Left kidney (tissue), 8 donors: ENCODE measurements at places on chromosomes 2 and 18. TPM values are rescaled to one million over a fixed set of nuclear protein-coding genes. Genes with fewer than 3 reads are reported as not detected.

Gene AKAIN1
- not detected for polyA plus RNA-seq

Gene LCT
- 0.03 TPM for polyA plus RNA-seq

Gene IHH
- polyA plus RNA-seq, result 1.7 TPM

Gene STAT1
- polyA plus RNA-seq, result 139 TPM

Gene EPB41L3
- 63.6 TPM for polyA plus RNA-seq

Gene EFR3B
- polyA plus RNA-seq, result 9.9 TPM

Gene MDH1B
- 13.6 TPM for polyA plus RNA-seq

Gene VSNL1
- polyA plus RNA-seq, result 4.4 TPM

Gene TPO
- 0.20 TPM for polyA plus RNA-seq

DNA sequence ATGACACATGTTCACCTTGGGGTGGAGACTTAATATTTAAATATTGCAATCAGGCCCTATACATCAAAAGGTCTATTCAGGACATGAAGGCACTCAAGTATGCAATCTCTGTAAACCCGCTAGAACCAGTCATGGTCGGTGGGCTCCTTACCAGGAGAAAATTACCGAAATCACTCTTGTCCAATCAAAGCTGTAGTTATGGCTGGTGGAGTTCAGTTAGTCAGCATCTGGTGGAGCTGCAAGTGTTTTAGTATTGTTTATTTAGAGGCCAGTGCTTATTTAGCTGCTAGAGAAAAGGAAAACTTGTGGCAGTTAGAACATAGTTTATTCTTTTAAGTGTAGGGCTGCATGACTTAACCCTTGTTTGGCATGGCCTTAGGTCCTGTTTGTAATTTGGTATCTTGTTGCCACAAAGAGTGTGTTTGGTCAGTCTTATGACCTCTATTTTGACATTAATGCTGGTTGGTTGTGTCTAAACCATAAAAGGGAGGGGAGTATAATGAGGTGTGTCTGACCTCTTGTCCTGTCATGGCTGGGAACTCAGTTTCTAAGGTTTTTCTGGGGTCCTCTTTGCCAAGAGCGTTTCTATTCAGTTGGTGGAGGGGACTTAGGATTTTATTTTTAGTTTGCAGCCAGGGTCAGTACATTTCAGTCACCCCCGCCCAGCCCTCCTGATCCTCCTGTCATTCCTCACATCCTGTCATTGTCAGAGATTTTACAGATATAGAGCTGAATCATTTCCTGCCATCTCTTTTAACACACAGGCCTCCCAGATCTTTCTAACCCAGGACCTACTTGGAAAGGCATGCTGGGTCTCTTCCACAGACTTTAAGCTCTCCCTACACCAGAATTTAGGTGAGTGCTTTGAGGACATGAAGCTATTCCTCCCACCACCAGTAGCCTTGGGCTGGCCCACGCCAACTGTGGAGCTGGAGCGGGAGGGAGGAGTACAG is 108.1 kb downstream of the XRCC5 start:
- DNase-seq, result no peak

GRCh38 chr2:157830696-157831570 is 45.2 kb downstream of the ACVR1 start:
- no peak for DNase-seq

GRCh38 chr18:5627776-5628511 is 84.1 kb upstream of the EPB41L3 start:
- DNase-seq, result peak; percentile 17

- DNase-seq, result no peak
These were observed 42.8 kb downstream of the RAMP1 start for GRCh38 chr2:237901932-237902850.

DNA sequence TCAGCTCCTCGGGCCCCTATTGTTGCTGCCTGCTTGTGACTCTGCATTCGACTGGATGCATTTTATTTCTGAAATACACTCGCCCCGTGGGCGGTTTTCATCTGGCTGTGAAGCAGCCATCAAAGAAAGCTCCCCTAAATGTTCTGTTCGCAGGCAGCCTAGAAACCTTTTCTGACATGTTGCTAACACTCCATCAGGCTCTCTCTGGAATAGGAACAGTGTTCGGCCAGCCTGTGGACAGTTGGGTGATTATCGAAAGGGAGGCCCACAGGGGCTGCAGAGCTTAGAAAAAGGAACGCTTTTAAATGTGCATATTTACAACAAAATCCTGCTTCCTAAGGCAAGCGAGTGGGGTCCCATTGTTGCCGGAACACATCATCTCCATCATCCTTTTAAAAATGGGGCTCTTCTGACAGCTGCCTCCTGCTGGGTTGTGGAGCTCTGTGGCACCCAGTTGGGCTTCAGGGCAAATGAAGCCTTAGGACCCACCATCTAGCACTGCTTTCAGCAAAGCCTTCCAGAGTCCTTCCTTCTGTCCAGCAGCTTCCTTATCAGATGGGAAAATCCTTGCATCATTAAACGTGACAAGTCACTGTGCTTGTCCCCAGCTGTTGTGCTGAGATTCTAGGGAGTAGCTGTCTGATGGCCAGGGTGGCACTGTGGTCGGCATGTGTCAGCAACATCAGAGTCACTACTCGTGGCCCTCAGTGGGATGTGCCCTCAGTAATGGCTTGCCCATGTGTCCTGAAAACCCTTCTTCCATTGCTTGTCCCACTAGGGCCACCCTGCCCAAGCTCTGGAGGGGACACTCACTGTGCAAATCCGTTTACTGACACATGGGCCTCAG is 102.6 kb downstream of the GBX2 start:
- DNase-seq, result no peak

DNA sequence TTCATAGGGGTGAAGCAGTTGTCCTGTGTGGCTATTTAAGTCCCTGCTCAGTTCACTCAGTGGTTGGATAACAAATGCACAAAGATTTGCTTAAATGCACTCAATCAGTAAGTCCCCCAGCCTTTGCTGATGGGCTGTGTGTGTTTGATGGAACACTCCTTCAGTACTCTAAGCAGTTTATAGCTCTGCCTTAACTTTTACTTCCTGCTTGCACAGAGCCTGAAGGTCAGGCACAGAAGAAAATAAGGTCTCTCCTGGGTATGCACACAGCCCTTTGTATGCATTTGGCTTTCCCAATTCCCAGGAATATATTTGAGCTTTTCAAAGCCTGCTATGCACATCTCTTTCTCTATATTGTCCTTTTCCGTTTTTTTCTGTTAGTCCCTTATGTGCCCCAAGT is 208.7 kb upstream of the STK17B start:
- DNase-seq, result no peak

GRCh38 chr2:215019085-215019484 is 119.3 kb downstream of the ABCA12 start:
- no peak for DNase-seq

GRCh38 chr2:39725401-39725800 is 53.7 kb downstream of the THUMPD2 start:
- no peak for DNase-seq

DNA sequence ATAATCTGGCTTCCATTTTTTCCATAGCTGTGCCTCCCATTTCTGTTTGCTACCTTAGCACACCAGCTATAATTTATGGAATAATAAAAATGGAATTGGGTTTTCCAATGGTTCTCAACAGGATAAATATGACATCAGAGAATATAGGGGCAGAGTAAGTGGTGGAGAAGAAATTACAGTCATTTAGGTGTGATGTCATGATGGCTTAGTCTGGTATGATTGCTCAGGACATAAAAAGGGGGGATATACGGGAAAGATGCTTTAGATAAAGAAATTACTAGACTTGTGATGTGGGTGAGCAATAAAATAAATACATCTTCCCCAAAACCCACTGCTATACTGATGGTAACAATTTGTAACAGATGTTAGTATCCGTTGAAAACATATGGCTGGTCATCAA is 21.6 kb upstream of the KIF5C start:
- no peak for DNase-seq

GRCh38 chr2:144071461-144071860 is 448.5 kb downstream of the ZEB2 start:
- DNase-seq, result peak; percentile 31

GRCh38 chr2:145007960-145008263 is 488.0 kb upstream of the ZEB2 start:
- no peak for DNase-seq

DNA sequence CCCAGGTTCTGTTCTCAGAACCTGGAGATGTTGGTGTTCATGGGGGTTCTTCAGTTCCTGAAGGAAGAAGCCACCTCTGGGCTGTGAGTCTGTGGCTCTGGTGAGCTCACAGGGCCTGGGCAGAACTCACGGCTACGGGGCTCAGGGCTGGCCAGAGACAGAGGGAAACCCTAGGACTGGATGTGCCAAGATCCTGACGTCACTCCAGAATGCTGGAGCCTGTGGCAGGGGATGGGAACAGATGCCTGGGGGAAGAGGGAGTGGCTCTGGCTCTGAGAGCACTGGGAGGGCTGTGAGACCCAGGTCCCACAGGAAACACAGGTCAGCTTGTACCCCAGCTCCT is at the start of gene OTOF:
Gene OTOF, minus strand, starts transcription at position 214 of the 343 bp plus-strand sequence.
- no peak for DNase-seq

DNA sequence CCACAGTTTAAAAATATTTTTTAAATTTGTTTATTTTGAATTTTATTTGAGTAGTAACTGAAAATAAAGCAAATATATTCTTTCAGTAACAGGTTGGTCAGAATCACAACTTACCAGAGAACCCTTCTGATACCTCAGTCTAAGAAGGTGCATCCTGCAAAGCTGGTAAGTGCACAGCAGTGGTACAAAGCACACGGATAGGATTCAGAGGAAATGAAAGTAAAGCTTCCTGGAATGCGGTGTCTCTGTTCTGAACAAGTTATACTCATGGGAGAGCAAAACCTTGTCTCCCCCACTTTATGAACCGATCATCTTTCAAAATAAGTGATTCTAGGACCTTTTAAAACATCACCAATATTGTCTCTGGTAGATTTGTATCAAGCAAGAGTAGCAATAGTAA is 398.3 kb downstream of the TMX3 start:
- DNase-seq, result no peak

DNA sequence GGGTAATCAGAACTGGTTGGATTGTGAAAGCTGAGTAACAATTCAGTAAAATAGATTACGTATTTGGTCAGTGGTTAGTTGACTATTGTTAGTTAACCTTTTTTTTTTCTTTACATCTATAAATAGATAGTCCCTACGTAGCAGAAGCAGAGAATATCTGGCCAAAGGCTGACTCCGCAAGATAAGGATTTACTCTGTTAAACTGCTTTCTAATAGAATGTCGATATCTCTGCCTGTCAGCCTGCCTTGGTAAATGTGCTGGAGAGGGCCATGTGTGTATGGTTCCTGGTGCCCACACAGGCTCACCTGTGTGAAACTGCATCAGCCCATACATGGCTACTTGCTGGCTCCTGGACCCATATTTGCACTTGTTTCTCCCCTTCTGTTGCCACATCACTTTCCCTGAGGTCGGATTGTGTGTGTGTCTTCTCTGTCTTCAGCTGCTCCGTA is 94.4 kb downstream of the CRIM1 start:
- no peak for DNase-seq

- no peak for DNase-seq
These were observed 15.0 kb upstream of the FMNL2 start for GRCh38 chr2:152319822-152320570.

- no peak for DNase-seq
These were observed 62.0 kb upstream of the FZD5 start for GRCh38 chr2:207831584-207832248.

DNA sequence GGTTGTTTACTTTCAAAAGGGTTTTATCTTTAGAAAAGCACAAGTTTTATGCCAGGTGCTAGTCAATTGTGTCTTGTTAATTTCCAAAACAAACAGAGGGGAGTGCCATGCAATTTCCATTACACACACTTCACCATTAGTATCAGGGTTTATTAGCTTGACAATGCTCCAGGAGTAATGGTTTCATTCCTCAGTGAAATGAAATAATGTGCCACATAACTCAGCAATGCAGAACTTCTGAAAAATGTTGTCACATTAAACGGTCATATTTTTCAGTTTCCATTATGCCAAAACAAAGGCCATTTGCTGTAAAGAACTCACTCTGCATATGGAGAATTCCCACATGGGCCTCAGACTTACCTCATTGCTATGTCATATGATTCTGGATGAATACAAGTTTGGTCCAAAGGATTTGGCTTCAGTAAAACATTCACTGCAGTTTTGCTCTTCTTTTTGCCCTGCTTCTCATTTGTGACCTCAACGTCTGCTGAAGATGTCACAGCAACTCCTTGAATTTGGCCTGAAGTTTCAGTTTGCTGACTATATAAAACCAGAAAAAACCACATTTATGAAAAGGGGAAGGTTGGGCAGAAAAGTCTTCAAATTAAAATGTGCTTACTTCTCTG is 198.2 kb downstream of the SRBD1 start:
- no peak for DNase-seq

DNA sequence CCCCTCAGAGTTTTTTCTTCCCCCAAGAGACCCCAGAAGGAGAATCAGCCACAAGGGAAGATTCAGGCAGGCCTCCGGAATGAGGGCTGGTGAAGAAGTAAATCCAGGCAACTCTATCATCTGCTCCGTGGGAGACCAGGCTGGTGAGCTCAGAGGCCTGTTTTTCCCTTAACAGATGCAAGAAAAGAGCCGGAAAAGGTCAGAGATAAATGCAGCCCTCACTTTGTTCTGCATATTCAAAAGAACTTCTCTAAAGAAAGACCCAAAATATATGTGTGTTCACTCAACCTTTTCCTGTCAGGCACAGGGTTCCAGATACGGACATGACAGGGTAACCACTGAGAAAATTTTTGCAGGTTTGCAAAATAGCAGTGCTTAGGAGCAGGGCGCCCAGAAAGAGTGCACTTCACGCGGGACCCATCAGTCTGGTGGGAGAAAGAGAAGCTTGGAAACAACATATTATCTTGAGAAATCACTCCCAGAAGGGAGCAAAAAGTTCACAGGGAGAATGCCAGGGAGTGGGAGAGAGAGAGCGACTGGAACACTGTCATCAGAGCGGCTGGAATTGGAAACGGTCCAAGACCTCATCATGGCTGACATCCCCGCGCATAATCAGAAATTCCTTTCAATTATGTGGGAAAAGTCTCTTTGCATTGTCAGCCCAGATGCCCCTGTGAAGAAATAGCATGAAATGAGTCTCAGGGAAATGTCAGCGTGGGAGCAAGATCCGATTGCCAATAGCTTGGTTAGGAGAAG is 244.8 kb upstream of the SLC14A2 start:
- no peak for DNase-seq

- no peak for DNase-seq
These were observed 26.6 kb upstream of the DUSP2 start for GRCh38 chr2:96171831-96172230.

GRCh38 chr18:52190631-52191030 is 149.4 kb upstream of the DCC start:
- DNase-seq, result no peak

DNA sequence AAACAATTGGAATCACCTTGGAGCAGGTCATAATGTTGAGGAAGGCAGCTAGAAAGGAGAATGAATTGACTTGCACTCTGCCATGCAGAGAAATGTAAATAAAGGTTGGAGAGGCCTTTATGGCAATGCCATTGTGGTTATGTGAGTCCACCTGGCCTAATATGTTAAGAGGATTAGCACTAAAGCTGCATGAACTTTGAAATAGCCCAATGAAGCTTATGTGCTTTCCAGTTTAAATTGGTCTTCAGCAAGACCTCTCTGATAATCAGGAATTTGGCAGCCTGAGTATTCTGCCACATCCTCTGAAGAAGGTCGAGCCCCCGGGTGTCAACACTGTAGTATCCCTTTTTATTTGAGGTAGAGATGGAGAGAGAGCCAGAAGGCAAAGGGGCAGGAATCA is 464.9 kb downstream of the CDH2 start:
- no peak for DNase-seq
